ENCODE measurements at places on chromosomes 1 and 21.

- no peak for DNase-seq
Measured at GRCh38 chr1:58397187-58397820, 149.2 kb downstream of the OMA1 start.

GRCh38 chr1:161721738-161722343 lies 497 bp downstream of the FCRLB start:
- peak; percentile 31 for DNase-seq

- no peak for DNase-seq
Measured at GRCh38 chr1:114137497-114137896, 16.2 kb downstream of the SYT6 start.

- no peak for DNase-seq
Measured at GRCh38 chr1:206535853-206536188, 28.5 kb downstream of the RASSF5 start.

- peak; percentile 38 for DNase-seq
Measured at GRCh38 chr1:224873434-224874369, 55.8 kb upstream of the DNAH14 start.

- no peak for DNase-seq
Measured at GRCh38 chr1:38173848-38174247, 127.3 kb upstream of the POU3F1 start.

GRCh38 chr1:15094056-15094455 lies 59.5 kb upstream of the TMEM51 start:
- DNase-seq = no peak

DNA sequence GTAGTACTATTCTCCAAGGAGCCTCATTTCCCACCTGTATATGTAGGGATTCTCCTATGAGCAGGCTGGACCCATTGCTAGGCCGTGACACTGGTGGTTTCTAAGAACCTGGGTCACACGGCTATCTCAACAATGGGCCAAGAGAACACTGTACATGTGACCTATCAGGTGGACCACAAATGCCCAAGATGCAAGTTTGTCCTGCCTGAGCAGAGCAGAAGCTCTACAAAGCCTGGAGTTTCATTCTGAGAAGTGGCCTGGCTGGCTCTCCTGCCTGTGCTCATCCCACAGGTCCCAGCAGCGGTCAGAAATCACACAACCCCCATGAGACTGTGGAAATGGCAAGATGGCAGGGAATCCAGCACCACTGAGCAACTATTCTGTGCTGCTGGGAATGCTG lies 17.2 kb downstream of the THEMIS2 start:
- DNase-seq = no peak

DNA sequence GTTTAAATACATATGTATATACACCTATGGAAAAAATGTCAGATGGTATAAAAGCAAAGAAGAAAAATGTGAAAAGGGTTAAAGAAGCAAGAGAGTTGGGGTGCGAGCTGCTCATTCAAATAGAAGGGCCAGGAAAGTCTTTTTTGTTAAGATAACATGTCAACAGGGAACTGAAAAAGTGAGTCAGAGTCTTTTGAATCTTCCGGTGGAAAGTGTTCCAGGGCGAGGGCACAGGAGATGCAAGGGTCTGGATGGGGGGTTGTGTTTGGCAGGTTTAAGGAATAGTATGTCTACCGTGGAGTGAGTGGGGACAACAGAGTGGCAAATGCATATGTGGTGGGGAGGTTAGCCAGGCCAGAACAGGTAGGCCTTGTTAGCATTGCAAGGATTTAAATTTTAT lies 22.2 kb upstream of the GNG12 start:
- DNase-seq = no peak

DNA sequence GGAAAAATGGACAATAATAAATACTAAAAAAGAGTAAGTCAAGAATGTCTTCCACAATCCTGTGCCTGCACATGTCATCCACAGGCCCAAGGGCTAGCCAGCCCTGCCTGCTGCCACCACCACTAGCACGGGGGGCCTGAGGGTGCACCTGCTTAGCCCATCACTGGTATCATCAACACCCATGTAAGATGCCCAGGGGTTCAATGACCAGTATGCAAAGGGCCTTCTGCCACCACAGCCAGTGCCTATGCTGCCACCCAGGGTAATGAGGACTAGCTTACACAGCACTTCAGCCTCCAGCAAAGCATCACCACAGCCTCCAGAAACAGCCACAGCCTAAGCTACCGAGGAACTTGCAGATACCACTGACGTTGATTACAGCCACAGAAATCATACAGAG lies 46.3 kb downstream of the POFUT2 start:
- no peak for DNase-seq
